ENCODE measurements at places on chromosomes 1 and 21.

DNA sequence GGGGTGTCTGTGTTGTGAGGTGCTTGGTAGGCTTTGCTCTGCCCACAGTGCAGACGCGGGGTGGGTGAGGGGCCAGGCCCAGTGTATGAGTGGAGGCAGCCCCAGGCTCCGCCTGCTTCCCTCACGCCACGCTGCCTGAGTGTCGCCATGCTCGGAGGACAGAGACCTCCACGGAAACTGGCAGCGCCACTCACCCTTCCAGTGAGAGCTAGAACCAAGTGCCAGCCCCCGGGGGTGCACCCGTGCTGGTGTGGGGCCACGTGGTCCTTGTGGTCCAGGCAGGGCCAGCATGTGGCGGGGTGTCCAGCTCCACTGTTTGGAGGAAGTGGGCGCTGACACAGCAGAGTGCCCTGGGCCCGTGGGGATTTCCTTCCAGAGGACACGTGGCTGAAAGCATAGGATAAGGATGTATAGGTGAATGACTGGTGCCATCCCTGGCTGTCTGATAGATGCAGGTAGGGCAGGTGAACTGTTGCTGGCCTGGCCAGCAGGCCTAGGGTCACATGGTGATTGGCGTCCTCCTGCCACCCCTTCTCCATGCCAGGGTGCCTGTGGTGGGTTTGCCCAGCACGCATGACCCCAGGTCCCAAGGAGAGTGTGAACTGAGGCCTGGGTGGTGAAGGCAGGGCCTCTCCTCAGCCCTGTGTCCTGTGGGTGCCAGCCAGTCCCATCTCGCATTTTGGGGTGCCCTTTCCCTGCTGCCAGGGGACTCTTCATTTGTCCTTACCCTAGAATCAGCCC lies 3.8 kb downstream of the LRRC3 start:
- DNase-seq: no peak

DNA sequence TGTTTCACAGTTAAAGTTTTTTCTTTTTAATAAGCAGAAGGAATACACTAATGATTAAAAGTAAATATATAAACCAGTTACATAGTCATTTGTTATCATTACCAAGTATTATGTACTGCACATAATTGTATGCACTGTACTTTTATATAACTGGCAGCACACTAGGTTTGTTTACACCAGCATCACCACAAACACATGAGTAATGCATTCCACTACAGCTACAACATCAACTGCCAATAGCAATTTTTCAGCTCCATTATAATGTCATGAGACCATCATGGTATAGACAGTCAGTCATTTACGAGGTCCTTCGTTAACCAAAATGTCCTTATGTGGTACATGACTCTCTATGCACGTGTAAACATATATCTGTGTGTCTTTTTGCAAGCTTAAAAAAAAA lies 35.2 kb downstream of the SCYL3 start:
- no peak for DNase-seq

GRCh38 chr21:44533891-44534627 lies 5.9 kb downstream of the KRTAP10-1 start:
- no peak for DNase-seq

DNA sequence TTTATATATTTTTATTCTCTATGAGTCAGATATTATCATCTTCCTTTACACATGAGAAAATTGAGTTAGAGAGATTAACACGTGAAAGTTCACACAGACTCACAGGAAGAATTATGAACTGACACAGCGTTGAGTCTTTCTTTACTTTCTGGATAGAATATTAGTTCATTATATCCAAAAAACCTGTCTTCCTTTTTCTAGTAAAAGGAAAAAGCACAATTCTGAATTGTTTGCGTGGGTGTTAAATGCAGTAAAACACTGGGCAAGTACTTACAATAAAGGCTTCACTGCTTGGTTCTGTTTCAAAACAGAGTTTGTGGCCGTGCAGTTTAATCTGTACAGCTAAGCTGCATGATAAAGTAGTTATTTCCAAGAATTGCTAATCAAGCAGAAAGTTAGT lies 10.8 kb downstream of the MAGI3 start:
- DNase-seq: no peak

DNA sequence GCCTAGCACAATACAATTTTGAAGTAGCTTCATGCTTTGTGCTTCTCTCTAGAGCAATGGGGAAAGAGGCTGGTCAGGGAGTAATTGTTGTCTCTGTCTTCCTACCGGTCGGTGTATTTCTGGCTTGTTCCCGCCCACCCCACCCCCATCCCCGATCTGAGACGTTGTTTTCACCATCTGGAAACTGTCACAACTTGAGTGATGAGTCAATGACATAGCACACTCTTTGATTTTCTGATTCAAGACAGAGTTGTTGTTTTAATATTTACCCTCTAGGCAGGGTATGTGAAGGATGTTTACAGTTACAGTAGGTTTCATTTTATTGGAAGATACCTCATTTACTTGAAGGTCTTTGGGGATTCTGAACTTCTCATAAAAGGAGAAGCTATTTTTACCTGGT lies 7.0 kb downstream of the IL12RB2 start:
- no peak for DNase-seq

GRCh38 chr1:148373192-148373925 lies 109.7 kb downstream of the PPIAL4G start:
- no peak for DNase-seq

DNA sequence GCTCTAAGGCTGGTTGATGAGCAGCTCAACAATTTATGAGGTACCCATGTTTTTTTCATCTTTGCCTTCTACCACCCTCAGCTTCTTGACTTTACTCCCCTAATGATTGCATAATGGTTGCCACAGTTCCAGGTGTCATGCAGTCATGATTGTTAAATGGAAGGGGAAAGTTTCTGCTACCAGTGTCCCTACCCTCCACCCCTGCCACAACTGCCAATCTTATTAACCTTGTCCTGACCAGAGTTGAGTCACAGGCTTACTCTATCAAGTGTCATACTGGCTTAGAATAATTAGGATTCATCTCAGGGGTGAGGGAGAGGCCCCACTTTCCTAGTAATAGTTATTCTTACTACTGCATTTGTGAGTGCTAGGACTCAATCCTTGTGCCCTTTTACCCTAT lies 7.9 kb upstream of the FUBP1 start:
- no peak for DNase-seq

DNA sequence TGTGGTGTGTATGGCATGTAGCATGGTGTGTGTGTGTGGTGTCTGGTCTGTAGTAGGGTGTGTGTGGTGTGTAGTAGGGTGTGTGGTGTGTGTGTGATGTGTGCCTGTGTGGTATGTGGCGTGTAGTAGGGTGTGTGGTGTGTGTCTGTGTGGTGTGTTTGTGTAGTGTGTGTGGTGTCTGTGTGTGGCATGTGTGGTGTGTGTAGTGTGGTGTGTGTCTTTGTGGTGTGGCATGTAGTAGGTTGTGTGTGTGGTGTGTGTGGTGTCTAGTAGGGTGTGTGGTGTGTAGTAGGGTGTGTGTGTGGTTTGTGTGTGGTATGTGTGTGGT lies 85.5 kb downstream of the SYT2 start:
- no peak for DNase-seq

GRCh38 chr1:185990565-185990964 lies 256.4 kb downstream of the HMCN1 start:
- no peak for DNase-seq

DNA sequence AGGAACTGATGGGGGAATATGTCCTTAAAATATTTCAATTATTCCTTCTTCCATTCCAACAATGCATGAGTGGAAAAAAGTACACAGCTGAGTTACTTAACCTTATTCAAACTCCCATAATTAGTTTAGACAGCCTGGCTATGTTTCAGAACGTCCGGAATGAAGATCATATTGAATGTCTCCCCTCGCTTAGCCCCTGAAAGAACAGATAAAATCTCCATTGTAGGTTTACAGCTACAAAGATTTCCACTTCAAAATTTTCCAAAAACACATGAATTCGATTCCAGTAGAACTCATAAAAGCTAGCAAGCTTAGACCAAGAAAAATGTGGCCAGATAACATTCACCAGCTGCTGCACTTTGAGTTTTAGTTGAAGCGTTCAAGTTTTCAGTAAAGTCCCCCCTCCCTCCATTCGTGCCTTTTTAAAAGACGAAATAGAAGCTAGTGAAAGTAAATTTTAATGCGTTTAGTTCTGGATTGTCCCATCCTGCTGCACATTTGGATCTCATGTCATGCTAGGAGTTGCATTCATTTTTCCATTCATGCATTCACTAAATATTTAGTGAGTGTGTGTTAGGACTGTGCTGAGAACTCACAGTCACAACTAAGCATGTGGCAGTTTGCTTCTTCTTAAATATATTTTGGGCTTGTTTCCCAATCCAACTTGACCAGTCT lies 29.4 kb upstream of the SSX2IP start:
- no peak for DNase-seq

GRCh38 chr1:10320336-10320735 lies 78.5 kb upstream of the PGD start:
- no peak for DNase-seq

DNA sequence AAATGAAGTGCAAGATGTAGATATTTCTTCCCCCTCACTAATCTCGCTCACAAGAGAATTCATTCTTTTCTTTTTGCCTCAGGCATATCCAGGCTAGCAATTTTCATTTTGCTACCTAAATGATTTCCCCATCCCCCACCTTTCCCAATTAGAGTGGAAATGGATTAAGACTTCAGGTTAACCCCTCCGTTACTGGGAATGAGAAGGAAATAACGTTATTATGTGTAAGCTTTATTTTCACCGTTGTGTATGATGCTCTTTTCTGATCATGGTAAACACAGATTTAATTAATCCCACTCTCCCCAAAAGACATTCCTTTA lies 143.9 kb downstream of the RUNX1 start:
- DNase-seq: no peak

- peak; percentile 9 for DNase-seq
These were observed 26.5 kb upstream of the SLC35A3 start for GRCh38 chr1:99943223-99943794.

- DNase-seq: no peak
These were observed 223.9 kb downstream of the PLPP3 start for GRCh38 chr1:56355422-56355821.

GRCh38 chr1:3683992-3684391 lies 31.7 kb downstream of the TP73 start:
- peak; percentile 91 for DNase-seq

- DNase-seq: no peak
These were observed 1.5 kb downstream of the GPATCH4 start for GRCh38 chr1:156599811-156600210.

DNA sequence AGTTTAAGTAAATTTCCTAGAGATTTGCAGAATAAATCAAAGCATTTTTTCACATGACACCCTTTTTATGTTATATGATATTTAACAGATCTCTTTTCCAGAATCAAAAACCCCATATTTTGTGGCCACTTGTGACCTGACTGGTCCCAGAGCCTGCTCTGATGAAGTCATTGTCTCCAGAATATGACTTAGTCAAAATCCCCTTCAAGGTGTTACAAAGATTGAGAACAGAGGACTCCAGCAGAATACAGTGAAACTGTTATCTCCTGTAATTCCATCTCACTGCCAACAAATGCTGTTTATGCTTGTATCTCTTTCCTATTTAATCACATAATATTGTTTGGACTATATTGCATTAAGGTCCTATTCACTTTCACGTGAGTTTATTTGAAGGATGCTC lies 25.6 kb downstream of the RGS1 start:
- no peak for DNase-seq

- peak; percentile 16 for DNase-seq
These were observed 38.0 kb downstream of the TMEM50B start for GRCh38 chr21:33441489-33442477.

DNA sequence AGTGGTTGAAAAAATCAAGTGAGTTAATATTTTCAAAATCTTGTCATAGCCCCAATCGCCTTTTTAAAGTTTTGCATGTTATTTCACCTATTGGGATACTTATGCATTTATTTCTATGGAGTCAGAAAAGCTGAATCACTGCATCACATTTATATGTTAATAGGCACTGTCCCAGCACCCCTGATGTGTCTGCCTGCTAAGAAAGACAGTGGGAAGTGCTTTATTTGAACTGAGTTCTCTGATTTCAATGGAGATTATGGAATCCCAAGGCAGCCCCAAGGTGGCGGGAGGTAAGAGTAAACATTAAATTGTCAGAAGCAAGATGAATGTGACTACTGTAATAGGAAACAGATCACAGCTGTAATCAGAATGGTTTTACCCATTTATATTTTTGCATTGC lies 2225.7 kb downstream of the NCAM2 start:
- DNase-seq: no peak

GRCh38 chr1:226838456-226838855 lies 32.0 kb upstream of the PSEN2 start:
- DNase-seq: no peak

DNA sequence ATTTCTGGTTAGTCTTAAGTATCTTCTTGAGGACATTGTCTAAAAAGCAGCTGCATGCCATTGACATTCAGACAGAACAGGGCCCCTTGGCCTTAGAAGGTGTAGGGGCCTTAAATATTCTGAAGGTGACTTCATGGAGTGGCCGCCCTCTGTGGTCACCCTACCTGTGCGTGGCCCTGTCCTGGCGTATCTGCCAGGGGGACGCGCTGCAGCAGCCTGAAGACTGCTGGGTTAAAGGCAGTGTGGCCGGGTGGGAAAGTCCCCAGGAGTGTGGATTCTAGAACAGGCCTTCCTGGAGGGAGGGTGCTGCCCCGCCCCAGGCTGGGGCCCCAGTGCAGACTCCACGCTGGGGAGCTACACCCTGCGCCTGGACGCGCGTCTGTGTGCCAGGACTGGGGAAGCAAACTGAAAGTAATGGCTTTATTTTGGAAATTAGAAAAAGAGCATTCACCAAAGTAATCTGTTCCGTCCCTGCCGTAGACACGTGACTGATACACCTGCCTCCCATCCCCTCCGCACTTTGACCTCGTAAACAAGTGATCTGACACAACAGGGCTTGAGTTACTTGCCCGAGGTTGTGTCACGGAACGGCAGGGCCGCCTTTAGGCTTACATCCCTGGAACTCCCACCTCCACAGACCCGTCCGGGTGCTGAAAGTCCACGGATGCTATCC lies 1.8 kb downstream of the AGPAT3 start:
- DNase-seq: no peak

DNA sequence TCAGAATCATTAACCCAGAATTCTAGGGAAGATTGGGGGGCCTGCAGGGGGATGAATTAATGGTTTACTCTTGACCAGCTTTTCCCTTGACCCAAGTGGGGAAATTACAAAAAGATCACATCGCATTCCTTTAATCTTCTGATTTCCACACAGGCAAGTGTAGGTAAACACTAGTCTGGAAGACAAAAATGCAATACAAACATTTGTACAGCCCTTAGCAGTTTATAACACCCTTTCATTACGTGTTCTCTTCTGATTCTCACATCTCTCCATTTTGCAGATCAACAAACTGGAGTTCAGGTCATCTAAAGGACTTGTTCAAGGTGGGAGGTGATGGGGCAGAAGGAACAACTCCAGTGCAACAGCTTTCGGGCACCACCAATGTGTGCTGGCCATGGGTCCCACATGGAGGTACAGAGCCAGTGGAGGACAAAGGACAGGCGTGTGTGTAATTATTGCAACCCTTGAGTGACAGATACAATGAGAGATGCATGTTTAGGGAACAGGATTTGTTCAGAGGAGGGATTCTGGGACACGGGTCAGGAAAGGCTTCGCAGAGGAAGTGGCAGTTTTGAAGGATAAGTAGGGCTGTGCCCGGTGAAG lies 20.4 kb downstream of the ATF3 start:
- no peak for DNase-seq

GRCh38 chr1:62849031-62849430 lies 65.1 kb downstream of the ATG4C start:
- DNase-seq: no peak

- peak; percentile 42 for DNase-seq
These were observed 733 bp downstream of the KDM5B start for GRCh38 chr1:202807451-202807925.

Measured in nephron progenitor cell (in vitro differentiated cells).